ENCODE measurements at places on chromosomes 11 and 22. TPM values are rescaled to one million over a fixed set of nuclear protein-coding genes. Genes with fewer than 3 reads are reported as not detected.

MS4A15 gene
- total RNA-seq, result not detected

GRCh38 chr11:34558673-34559072 is 45.1 kb upstream of the ELF5 start:
- DNase-seq, result no peak
- H3K4me3 ChIP-seq, result no peak overlapping the region
- no peak overlapping the region for H3K27ac ChIP-seq
- H3K36me3 ChIP-seq, result no peaks in the 10 kb centered on the region
- peaks cover 14% of the 10 kb centered on the region for H3K27me3 ChIP-seq

DNA sequence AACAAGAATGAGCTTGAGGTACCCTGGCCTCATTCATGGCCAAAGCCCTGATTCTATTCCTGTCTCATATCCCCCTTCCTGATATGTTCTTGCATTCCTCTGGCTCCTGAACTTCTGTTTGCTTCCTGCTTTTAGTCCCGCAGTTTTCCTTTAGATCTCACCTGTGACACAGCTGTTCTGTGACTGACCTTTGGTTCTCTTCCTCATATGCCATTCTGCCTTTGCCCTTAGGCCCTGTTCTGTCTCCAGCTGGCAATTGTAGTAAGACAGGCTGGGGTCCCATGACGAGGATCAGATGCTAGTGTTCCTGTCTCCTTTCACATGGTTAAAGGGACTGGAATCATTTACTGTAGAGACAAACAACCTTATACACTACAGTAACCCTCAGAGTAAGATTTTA is 59.0 kb upstream of the PDE3B start:
- no peaks in the 10 kb centered on the region for H3K27me3 ChIP-seq
- peak overlapping the region; percentile 1 for H3K4me3 ChIP-seq
- H3K27ac ChIP-seq, result peak overlapping the region; percentile 65

DNA sequence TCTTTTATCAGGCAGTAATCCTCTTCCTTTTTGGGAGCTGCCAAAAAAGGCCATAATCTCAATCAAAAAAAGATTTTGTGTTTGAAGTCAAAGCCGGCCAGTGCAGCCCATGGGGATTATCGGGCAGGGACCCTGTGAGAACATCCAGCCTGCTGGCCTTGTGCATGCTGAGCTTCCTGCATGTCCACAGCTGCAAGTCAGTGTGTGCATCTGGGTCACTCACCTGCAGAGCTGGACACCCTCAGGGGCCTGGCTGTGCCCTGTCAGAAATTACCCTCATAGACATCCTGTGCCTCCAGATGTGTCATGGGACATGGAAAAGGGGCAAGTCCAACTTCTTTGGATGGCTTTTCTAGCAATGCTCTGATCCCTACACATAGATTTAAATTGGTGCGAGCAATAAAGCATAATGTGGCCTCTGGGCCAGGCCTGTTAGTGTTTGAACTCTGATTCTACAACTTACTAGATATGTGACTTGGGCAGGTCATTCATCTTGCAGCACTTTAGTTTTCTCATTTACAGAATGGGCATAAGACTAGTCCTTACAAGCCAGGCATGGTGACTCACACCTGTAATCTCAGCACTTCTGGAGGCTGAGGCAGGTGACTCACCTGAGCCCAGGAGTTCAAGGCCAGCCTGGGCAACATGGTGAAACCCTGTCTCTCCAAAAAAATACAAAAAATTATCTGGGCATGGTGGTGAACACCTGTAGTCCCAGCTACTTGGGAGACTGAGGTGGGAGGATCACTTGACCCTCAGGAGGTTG is 81.6 kb upstream of the LARGE1 start:
- H3K27me3 ChIP-seq, result no peaks in the 10 kb centered on the region
- H3K36me3 ChIP-seq, result no peaks in the 10 kb centered on the region
- no peaks in the 10 kb centered on the region for H3K4me1 ChIP-seq
- H3K4me3 ChIP-seq, result no peak overlapping the region

- no peak overlapping the region for H3K4me3 ChIP-seq
- DNase-seq, result no peak
- no peak overlapping the region for H3K27ac ChIP-seq
- no peaks in the 10 kb centered on the region for H3K4me1 ChIP-seq
- H3K36me3 ChIP-seq, result no peaks in the 10 kb centered on the region
Observed at GRCh38 chr11:81725701-81726100, 1008.0 kb downstream of the FAM181B start.

GRCh38 chr11:31870609-31871309 is 59.6 kb upstream of the PAX6 start:
- H3K27me3 ChIP-seq, result peaks cover 53% of the 10 kb centered on the region
- no peak overlapping the region for H3K27ac ChIP-seq
- peaks cover 15% of the 10 kb centered on the region for H3K4me1 ChIP-seq
- H3K36me3 ChIP-seq, result no peaks in the 10 kb centered on the region
- H3K4me3 ChIP-seq, result peak overlapping the region; percentile 31

KRTAP5-9 gene
- 0.26 TPM for total RNA-seq

DNA sequence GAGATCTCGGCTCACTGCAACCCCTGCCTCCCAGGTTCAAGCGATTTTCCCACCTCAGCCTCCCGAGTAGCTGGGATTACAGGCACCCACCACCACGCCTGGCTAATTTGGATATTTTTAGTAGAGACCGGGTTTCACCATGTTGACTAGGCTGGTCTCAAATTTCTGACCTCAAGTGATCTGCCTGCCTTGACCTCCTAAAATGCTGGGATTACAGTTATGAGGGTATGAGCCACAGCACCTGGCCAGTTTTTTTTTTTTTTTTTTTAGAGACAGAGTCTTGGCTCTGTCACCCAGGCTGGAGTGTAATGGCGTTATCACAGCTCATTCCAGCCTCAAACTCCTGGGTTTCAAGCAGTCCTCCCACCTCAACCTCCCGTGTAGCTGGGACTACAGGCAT is 54.9 kb upstream of the PRR5 start:
- H3K27ac ChIP-seq, result no peak overlapping the region
- H3K27me3 ChIP-seq, result no peaks in the 10 kb centered on the region
- H3K36me3 ChIP-seq, result peaks cover 2% of the 10 kb centered on the region
- peaks cover 3% of the 10 kb centered on the region for H3K4me1 ChIP-seq
- DNase-seq, result no peak

SAA1 gene
- not detected for total RNA-seq

GNAZ gene
- 16.3 TPM for total RNA-seq

DNA sequence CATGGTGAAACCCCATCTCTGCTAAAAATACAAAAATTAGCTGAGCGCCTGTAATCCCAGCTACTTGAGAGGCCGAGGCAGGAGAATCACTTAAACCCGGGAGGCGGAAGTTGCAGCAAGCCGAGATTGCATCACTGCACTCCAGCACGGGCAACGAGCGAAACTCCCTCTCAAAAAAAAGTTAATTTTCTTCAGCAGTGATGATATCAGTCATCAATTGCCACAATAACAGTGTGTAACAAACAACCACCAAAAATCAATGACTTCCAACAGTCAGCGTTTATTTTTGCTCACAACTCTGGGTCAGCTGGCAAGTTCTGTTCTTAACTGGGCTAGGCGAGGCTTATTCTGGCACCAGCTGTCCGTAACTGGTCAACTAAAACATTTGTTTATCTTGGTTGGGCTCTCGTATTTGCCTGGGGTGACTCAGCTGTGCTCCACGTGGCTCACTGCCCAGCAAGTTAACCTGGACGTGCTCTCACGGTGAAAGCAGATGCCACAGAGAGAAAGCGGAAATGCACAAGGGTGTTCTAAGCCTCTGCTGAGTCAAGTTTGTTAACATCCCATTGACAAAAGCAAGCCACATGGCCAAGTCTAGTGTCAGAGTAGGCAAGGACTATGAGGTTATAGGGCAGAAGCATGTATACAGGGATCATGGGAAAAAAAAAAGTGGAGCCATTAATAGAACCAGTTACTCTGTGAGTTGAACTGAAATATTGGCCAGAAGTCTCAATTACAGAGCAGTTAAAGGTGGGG is 52.1 kb downstream of the LHFPL7 start:
- H3K4me1 ChIP-seq, result peaks cover 15% of the 10 kb centered on the region
- peaks cover 4% of the 10 kb centered on the region for H3K27me3 ChIP-seq

DNA sequence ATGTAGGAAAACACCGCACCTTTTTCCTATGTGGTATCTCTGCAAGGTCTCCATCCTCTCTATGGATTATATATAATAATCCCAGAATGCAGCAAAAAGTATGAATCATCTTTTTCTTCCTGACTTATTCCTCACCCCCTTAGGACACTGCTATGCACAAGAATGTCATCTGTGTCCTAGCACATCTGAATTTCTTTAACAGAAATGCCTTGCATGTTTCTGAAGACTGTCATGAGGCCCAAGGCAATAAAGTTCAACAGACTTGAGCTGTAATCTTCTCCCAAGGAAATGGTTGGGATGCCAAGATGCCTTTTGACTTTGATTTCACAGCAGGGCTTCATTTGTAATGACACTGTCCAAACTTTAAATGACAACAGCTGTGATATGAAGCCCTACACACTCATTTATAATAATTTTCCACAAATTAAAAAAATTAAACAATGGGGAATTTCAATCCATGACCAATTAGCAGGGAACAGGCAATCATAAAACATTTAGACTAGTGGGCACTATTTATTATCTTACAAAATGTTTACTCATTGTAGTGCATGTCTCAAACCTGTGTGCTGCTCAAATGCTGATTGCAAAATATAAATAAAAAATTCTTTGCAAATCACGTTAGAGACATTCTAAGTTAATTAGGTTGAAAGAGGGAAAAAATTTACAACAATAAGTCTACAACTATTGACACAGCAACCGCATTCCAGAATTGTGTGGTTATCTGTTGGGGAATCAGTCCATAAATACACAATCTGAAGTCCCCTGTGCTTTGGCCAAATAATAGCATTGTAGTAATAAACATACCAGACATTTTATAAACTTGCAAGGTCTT is 242.3 kb downstream of the SWAP70 start:
- H3K4me1 ChIP-seq, result peaks cover 26% of the 10 kb centered on the region
- H3K4me3 ChIP-seq, result no peak overlapping the region
- DNase-seq, result no peak
- peaks cover 6% of the 10 kb centered on the region for H3K36me3 ChIP-seq
- H3K27me3 ChIP-seq, result no peaks in the 10 kb centered on the region
- H3K27ac ChIP-seq, result no peak overlapping the region

PRDM11 gene
- 27.1 TPM for total RNA-seq

DNA sequence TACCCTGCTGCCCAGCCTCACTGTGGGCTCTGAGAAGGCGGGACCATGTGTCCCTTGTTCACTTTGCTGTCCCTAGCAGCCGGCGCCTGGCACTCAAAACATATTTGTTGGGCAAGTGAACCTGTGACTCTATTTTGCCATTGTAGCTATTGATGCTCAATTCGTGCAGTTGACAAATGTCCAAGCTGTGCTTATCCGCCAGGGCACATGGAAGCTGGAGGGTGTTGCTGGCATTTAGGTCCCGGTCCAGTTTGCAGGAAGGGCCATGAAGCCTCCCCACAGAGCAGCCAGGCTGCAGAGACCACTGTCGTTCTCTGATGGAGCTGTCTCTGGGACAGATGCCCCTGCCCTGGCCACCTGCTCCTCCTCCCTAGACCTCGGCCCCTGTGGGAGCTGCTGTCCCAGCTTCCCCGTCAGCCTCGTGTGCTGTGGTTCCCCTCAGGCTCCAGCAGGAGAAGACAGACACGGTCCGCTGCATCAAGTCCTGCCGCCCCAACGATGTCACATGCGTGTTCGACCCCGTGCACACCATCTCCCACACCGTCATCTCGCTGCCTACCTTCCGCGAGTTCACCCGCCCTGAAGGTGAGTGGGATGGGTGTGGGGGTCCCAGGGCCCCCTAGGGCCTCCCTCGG is 71.5 kb downstream of the FBLN1 start:
- no peaks in the 10 kb centered on the region for H3K27me3 ChIP-seq
- no peak for DNase-seq
- no peak overlapping the region for H3K4me3 ChIP-seq
- peaks cover 16% of the 10 kb centered on the region for H3K36me3 ChIP-seq
- no peaks in the 10 kb centered on the region for H3K4me1 ChIP-seq
- H3K27ac ChIP-seq, result no peak overlapping the region

DNA sequence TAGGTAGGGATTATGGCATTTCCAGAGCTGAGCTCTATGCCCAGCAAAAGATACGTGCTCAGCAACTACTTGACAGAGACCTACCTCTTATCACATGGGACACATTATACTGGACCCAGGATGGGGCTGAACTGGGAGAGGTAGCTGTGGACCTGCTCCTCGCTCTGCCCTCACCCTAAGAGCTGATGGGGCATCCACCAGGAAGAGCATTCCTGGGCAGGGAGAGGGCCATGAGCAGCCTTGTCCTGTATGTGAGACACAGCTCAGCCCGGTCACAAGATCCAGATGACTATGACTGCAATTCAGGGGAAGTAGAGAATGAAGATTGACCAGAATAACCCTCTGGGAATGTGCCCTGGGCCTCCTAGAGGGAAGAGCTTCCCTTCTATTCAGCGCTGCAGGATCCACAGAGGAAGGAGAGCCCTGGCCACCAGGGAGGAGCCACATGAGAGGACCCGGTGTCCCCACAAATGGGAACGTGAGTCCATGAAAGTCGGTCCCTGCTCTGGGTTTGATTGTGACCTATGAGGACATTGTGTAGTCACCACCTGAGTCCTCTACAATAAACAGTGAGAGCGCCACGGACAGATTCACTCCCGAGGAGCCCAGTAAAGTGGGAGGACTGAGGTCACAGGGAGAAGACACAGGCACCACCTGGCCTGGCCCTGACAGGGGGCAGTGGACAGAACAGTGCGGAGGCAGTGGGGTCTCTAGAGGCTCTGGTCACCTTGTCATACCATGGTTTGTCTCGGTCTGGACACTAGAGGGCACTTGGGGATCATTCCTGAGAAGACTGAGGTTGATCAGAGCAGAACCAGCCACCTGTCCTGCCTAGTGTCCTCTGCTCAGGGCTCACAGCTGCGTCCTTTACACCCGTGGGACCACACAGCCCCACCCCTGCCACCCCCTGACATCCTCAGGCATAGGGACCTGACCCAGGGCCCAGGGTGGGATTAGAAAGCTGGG is 99.5 kb downstream of the ZNF280B start:
- peaks cover 90% of the 10 kb centered on the region for H3K27me3 ChIP-seq
- no peak overlapping the region for H3K4me3 ChIP-seq
- H3K36me3 ChIP-seq, result no peaks in the 10 kb centered on the region

GRCh38 chr22:37777122-37777687 is 30.5 kb upstream of the GCAT start:
- DNase-seq, result no peak
- no peaks in the 10 kb centered on the region for H3K27me3 ChIP-seq
- H3K36me3 ChIP-seq, result peaks cover 5% of the 10 kb centered on the region
- no peak overlapping the region for H3K4me3 ChIP-seq
- peak overlapping the region; percentile 52 for H3K27ac ChIP-seq

DNA sequence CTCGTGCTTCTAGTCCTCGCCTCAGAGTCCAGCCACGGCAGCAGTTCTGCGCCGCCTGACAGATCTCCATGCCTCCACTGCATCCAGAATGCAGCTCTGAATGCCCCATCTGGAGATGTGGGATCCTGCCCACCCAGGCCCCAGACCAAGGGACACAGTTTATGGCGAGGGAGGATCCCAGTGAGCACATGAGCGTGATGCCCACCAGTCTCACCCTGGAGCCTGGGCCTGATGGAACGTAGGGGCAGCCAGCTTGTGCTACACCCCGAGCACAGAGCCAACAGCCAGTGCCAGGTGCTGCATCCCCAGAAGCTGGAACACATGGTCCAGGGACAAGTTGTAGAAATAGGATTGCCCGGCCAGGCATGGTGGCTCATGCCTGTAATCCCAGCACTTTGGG is 10.4 kb downstream of the IGLL1 start:
- H3K27ac ChIP-seq, result no peak overlapping the region
- peaks cover 18% of the 10 kb centered on the region for H3K4me1 ChIP-seq
- DNase-seq, result no peak
- H3K27me3 ChIP-seq, result no peaks in the 10 kb centered on the region
- H3K4me3 ChIP-seq, result no peak overlapping the region
- peaks cover 1% of the 10 kb centered on the region for H3K36me3 ChIP-seq
